ENCODE measurements at places on chromosomes 3 and 15.
A peak's percentile ranks its signal among the peaks of the same experiment; 100 is the strongest.

- DNase-seq, result no peak
These were observed 68.8 kb upstream of the GSK3B start for GRCh38 chr3:120163026-120163425.

DNA sequence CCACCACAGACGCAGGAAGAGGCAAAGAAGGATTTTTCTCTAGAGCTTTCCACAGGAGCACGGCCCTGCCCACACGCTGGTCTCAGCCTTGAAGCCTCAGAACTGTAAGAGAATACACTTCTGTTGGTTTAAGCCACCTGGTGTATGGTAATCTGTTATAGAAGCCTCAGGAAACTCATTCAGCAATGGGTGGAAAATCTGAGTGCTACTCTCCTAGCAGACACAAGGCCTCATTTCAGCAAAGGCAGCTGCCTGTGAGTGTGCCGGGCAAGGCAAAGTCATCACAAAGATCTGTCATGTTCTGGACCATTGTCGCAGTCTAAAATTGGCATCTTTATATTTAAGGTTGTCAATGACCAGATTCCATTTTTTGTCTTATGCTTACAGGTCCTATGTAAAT is 31.0 kb downstream of the ATP10A start:
- no peak for DNase-seq

GRCh38 chr3:113242096-113242581 is 30.8 kb downstream of the BOC start:
- DNase-seq, result no peak

- DNase-seq, result no peak
These were observed 791.6 kb upstream of the ARRDC4 start for GRCh38 chr15:97168704-97169475.

GRCh38 chr3:197804511-197804910 is 13.5 kb downstream of the LRCH3 start:
- no peak for DNase-seq

DNA sequence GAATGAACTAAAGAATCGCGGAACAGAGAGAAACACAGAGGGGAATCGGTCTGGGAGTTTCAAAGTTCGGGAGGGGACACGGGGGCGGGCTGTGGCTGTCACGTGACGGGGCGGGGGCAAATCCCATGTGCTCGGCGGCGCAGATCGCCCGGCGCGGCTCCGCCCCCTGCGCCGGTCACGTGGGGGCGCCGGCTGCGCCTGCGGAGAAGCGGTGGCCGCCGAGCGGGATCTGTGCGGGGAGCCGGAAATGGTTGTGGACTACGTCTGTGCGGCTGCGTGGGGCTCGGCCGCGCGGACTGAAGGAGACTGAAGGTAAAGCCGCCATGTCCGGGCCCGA is at the start of gene EIF4G1:
Gene EIF4G1, plus strand, starts transcription at position 244 of the 337 bp plus-strand sequence. CDS start 1,191 bp downstream, outside the sequence.
- DNase-seq, result peak; percentile 77

DNA sequence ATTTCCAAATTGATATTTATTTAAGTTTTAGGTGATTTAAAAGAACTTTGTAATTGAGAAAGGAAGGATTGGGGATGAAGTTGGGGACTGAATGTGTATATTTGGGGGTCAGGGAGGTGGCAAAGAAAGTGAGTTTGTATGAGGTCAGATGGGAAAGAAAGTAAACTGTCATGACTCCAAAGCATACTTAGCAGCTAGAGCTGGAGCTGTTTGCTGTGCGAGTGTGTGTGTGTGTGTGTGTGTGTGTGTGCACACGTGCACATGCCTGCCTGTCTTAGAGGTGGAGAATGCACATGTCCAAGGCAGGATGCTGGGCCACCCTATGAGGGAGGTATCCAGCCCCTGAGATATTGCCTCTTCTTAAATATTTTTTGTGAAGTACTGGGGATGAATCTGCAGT is 21.0 kb downstream of the BOC start:
- DNase-seq, result no peak

GRCh38 chr3:189587664-189588040 is 43.5 kb upstream of the TP63 start:
- no peak for DNase-seq

- DNase-seq, result no peak
These were observed 356.5 kb upstream of the SLCO3A1 start for GRCh38 chr15:91496754-91497691.

GRCh38 chr15:34239151-34239808 is 14.5 kb downstream of the EMC4 start:
- DNase-seq, result no peak

DNA sequence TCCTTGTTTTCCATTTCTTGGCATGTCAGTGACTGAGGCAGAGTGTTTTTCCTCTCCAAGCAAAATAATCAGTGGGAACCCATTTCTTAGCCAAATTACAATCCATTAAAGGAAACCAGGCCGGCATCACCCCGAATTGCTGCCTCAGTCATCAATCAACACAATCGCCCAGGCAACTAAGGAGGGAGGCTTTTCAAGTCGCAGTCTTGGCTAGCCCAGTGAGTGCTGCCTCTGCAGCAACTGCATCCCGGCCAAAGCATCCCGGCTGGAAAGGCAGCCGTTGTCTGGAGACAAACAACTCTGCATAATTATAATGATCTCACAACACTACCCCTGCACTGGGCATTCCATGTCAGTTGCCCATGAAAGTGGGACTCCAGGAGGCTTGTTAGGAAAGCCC is 213.5 kb upstream of the PRICKLE2 start:
- peak; percentile 29 for DNase-seq

- DNase-seq, result no peak
These were observed 22.4 kb downstream of the CHD2 start for GRCh38 chr15:92922418-92923002.

GRCh38 chr3:43895573-43895972 is 204.8 kb downstream of the ABHD5 start:
- no peak for DNase-seq

DNA sequence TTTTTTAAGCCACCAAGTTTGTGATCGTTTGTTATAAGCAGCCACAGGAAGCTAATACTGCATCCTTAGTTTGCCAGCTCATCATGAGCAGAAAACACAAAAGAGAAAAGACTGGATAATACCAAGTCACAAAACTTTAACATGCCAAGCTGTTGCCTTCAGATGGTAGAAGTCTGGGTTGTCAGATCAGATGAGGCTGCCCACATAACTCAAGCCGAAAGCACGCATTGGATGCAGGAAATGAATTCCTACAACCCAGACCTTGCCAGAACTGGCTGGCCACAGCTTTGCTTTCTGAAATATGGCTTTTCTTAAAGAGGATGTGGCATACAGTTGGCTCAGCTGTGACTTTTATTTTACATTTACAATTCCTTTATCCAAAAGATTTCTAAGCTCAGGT is 118.3 kb upstream of the NEO1 start:
- no peak for DNase-seq

DNA sequence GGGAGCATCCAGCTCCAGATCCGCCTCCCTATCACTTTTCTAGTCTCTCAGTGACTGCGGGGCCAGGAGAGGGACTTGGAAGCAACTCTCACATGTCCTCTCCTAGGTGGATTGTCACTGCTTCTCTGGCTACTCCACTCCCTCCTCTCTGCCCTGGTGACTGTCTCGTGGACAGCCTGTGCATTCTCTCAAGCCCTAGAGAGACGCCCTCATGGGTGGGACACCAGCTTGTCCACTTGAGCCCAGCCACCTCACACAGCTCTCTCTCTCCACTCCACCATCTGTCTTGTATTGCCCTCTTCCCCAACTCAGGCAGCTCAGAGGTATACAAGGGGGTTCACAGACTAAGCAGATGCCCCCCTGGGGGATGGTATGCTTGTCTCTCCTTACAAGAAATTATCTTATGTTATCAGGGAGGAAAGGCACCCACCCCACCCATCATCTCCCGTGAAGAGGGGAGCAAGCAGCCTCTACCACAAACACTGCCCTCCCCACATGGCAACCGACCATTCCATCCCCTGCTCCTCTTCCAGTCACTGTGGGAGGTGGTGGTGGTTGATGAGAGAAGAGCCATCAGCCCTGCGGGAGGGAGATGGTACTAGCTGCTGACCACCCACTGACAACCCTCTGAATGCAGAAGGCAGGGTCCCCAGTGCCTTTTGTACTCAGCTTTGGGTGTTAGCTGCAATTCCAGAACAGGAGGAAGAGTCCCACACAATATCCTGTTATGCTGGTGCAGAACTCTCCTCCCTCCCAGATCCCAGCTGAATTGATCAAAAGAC is 15.5 kb upstream of the LOXL1 start:
- no peak for DNase-seq

DNA sequence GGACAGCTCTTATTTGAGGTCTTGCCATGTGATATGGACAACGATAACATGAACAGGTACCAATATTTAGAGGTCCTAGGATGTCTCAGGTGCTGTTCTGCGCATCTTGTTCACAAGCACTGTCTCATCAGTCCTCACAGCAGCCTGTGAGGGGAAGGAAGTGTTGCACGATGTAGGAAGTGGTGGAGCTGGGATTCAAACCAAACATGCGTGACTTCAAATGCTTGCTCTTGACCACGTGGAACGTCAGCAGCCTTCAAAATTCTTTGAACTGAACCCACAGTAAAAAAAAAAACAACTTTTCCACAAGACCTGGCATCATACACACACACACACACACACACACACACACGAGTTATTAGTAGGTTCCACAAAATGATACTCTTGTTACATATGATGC is 153.4 kb upstream of the SMAD3 start:
- DNase-seq, result no peak

- no peak for DNase-seq
These were observed 66.3 kb upstream of the DCBLD2 start for GRCh38 chr3:98967758-98968157.

GRCh38 chr15:96720251-96720650 is 389.8 kb downstream of the NR2F2 start:
- DNase-seq, result no peak

DNA sequence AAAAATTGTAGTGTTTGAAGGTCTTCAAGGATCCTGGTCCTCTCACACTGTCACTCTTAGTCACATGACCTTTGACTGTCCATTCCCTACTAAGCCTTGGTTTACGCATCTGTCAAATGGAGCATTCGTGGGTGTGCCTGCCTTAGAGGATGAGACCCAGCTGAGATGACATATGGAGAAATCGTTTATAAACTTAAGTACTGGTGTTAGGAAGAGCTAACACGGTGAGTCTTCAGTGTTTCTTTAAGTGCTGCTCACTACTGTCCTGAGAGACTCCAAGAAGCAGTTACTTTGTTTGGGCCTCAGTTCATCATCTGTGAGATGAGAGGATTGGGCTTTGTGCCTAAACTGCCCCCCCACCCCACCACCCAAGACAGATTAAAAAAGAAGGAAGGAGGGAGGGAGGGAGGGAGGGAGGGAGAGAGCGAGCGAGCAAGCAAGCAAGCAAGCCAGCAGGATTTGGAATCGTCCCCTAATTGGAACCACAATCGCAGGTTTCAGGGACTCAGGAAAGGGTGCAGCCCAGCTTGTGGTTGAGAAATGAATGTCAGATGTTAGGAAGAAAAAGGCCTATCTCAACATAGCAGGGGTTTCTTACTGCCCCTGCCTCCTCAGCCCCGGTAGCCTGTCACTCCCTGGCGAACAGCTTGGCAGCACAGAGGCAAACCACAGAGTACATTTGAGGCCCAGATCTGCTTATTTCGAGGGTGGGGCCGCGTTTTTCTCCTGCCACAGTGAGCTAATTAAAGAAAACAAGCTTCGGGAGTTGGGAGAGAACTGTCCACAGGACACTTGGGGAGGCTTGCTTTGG is 32.7 kb downstream of the SMAD3 start:
- DNase-seq, result no peak

GRCh38 chr15:70062321-70062956 is 35.3 kb downstream of the TLE3 start:
- DNase-seq, result peak; percentile 73

DNA sequence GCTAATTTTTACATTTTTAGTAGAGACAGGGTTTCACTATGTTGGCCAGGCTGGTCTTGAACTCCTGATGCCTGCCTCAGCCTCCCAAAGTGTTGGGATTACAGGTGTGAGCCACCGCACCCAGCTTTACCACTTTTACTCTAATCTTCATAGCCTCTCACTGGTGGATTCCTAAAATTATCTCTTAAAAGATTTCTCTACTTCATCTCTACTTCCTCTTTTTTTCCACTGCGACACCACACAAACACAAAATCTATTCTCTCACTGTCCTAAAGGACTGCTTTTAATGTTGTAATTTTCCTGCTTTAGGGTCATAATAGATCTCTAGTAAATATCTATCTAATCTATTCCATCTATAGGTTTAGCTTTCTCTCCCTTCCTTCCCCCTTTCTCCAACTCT is 34.0 kb upstream of the TBL1XR1 start:
- DNase-seq, result no peak

- no peak for DNase-seq
These were observed 146.5 kb upstream of the UBE2E1 start for GRCh38 chr3:23659274-23659673.

- DNase-seq, result no peak
These were observed 1.5 kb upstream of the MGA start for GRCh38 chr15:41658689-41659088.

DNA sequence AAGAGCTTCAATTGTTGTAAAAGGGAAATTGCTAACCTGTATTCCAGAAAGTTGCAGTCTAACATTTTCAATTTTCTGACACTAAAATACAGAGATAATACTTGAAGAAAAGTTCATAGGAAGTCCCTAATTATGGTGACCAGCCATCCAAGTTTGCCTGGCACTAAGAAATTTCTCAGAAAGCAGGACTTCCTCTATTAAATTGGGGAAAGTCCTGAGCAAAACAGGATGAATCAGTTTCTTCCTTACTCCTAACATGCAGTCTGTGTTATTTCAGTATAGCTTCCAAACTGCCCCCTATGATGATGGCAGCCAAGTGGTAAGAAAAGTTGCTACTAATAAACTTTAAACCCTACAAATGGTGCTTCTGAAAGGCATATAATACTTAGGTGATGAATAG is 133.5 kb upstream of the SGO1 start:
- DNase-seq, result no peak

DNA sequence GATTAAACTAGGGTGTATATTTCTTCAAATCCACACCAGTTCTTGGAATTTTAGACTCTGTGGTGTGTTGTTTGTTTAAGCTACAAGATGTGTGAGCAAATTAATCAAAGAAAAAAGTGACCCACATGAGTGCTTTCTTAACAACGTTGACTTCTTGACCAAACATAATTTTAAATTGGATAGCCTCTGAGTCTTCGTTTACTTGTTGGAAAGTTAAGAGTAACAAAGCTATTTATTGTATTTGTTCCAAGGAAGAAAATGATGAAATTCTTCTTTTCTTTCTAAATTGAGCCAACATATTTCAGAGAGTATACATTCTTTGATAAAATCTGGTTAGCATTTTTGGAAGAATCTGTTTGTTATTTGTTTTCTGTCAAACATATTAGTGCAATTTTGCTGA is 99.9 kb upstream of the IGSF10 start:
- DNase-seq, result no peak

DNA sequence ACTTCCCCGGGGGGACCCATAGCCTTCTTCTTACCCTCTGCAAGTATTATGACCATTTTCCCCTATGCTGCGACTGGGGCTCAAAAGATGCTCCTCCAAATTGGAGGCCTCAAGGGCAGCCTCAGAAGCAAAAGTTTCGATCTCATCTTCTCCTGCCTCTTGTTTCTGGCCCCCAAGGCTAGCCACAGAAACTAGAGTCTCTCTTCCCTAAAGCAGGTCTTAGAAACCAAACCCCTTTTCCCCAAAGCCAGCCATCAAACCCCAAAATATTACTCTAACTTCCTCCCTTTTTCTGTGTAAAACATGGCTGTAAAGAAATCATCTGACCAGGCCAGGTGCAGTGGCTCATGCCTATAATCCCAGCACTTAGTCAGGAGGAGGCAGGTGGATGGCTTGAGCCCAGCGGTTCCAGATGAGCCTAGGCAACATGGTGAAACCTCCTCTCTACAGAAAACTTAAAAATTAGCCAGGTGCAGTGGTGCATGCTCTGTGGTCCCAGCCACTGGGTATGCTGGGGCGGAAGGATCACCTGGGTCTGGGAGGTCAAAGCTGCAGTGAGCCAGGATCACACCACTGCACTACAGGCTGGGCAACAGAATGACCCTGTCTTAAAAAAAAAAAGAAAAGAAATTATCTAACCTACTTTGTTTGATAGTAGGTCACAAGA is 36.7 kb upstream of the MFGE8 start:
- no peak for DNase-seq
